T-cell (primary cell): ENCODE measurements at places on chromosomes 4 and X. TPM values are rescaled to one million over a fixed set of nuclear protein-coding genes. Genes with fewer than 3 reads are reported as not detected.

Gene USP17L27
- total RNA-seq, result not detected

Gene MYL5
- 21.2 TPM for total RNA-seq

Gene CT45A3
- total RNA-seq, result not detected

Gene NHS
- total RNA-seq, result not detected

Gene FAT1
- total RNA-seq, result 1.5 TPM

Gene NRK
- total RNA-seq, result not detected

Gene SRPX
- 0.13 TPM for total RNA-seq

Gene ITM2A
- 108 TPM for total RNA-seq

Gene RBMXL3
- total RNA-seq, result not detected

Gene CSAG1
- total RNA-seq, result not detected

Gene GAGE2A
- total RNA-seq, result not detected

- no peaks in the 10 kb centered on the region for H3K4me1 ChIP-seq
- no peak for DNase-seq
- no peak overlapping the region for H3K27ac ChIP-seq
Measured at GRCh38 chr4:54082168-54082567, 17.8 kb upstream of the CHIC2 start.

DNA sequence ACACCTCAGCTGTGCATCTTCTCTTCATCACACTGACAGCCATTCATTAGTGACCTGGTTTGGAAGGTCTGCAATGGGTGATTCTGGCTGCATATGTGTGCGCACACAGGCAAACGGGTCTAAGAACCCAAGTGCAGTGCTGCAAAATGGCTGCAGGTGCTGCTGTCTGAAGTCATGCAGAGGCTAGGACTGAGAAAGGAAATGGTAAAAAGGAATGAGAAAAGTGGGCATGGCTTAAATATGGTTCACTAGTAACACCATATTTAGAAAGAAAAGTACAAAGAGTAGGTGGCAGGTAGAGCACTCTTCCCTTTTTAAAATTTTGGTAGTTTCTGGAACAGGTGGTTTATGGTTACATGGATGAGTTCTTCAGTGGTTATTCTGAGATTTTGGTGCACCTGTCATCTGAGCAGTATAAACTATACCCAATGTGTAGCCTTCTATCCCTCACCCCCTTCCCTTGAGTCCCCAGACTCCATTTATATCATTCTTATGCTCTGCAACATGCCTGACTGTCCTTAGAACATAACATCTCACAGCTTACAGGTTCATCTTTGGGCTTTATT is 78.4 kb downstream of the CCNG2 start:
- H3K27ac ChIP-seq, result no peak overlapping the region
- H3K4me1 ChIP-seq, result no peaks in the 10 kb centered on the region
- H3K36me3 ChIP-seq, result no peaks in the 10 kb centered on the region
- H3K4me3 ChIP-seq, result no peak overlapping the region

DNA sequence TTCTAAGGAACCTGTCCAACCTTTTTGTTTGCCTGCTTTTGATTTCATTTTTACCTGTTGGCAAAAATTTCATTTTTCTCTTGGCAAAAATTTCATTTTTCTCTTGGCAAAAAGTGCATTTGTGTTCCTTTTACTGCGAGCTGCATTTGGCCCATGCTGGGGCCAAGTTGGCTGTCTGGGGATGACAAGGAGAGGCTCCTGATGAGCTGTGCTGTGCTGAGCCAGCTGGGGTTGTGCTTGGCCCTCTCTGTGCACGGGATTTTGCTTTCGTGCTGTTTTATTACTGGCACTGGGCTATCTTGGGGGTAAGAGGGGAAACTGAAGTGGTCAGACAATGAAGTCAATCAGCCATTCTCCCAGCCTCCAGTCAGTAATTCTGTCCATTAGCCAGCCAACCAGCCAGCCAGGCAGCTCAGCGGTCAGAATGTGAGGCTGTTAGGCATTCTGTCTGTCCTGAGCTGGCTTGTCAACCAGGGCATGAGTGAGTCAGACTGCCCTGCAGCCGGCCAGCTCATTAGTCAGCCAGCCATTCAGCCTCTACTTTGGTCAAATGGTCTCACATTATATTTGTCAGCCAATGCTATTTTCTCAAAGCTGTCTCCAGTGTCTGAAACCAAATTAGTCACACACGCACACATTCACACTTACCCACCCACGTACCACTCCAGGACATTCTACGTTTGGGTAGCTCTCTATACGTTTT is 56.9 kb upstream of the PRPS1 start:
- DNase-seq, result no peak
- no peaks in the 10 kb centered on the region for H3K4me1 ChIP-seq
- H3K27ac ChIP-seq, result no peak overlapping the region

DNA sequence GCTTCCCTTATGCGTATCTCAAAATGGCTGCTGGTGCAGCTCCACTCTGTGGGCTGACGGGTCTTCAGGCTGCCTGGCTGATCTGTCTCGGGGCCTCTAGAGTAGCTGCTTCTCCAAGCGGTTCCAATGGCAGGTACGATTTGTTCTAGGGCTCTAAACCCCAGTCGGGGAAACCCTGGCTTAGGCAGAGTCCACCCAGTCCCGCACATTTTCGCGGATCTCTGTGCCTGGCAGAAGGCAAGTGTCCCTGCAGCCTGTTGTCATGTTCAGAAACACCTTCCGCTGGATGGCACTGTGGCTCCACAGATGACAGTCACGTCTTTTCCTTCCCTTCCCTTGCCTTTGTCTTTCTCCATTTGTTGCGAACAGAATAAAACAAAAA is 54.4 kb downstream of the NBDY start:
- H3K4me1 ChIP-seq, result peaks cover 23% of the 10 kb centered on the region
- H3K36me3 ChIP-seq, result no peaks in the 10 kb centered on the region
- no peak for DNase-seq
- no peaks in the 10 kb centered on the region for H3K27me3 ChIP-seq
- H3K4me3 ChIP-seq, result peak overlapping the region; percentile 55

DNA sequence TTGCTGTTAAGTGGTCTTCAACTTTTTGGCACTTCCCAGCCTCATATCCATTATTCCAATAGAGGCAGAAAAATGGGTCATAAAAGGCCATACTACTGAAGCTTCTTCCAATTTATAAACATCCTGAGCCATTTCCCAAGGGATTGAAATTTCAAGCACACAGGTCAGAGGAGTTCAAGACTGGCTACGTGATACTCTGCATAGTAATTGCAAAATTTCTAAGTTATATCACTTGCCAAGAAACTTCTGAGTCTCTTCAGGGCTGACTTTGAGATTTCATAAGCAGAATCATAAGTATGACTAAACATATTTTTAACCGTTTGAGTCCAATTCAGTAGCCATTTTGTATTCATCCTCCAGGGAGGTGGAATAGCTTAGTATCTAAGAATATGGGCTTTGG is 75.6 kb upstream of the RXFP1 start:
- H3K4me3 ChIP-seq, result no peak overlapping the region
- H3K36me3 ChIP-seq, result no peaks in the 10 kb centered on the region
- no peak for DNase-seq
- H3K27me3 ChIP-seq, result no peaks in the 10 kb centered on the region

- H3K27me3 ChIP-seq, result no peaks in the 10 kb centered on the region
- H3K4me1 ChIP-seq, result peaks cover 25% of the 10 kb centered on the region
- H3K36me3 ChIP-seq, result peaks cover 27% of the 10 kb centered on the region
- H3K4me3 ChIP-seq, result no peak overlapping the region
- DNase-seq, result no peak
- H3K27ac ChIP-seq, result no peak overlapping the region
Measured at GRCh38 chr4:76197971-76198410, 15.6 kb downstream of the SCARB2 start.

DNA sequence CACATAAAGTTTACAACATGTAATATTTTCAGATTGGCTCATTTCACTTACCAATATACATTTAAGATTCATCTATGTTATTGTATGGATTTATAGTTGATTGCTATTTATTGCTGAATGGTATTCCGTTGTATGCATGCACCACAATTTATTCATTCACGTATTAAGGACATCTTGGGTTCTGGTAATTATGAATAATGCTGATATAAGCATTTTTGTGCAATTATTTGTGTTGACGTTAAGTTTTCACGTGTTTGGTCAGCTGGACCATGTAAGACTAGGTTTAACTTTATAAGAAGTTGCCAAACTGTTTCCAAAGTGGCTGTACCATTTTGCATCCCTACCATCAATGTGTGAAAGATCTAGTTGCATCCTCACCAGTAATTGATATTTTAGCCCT is 35.1 kb downstream of the MAGEB10 start:
- no peak overlapping the region for H3K27ac ChIP-seq
- no peaks in the 10 kb centered on the region for H3K36me3 ChIP-seq
- no peak overlapping the region for H3K4me3 ChIP-seq
- no peaks in the 10 kb centered on the region for H3K27me3 ChIP-seq
- H3K4me1 ChIP-seq, result no peaks in the 10 kb centered on the region

DNA sequence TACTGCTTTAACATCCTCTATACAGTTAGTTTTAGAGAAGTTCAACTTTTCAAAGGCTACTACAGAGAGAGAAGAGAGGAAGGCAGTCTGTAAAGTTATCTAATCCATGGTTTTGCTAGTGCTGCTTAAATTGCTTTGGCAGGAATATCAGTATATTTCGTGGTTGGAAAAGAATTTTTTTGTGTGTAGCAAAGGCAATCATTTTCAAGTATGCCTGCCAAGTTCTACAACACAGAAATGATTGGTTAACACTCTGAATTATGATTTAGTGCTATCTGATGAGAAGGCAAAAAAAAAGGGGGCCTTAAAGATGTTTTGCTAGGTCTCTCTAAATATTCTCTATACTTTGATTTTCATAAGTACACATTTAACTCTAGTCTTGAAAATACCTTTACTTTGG is 133.1 kb downstream of the JADE1 start:
- DNase-seq, result no peak
- H3K36me3 ChIP-seq, result no peaks in the 10 kb centered on the region
- no peaks in the 10 kb centered on the region for H3K4me1 ChIP-seq
- no peak overlapping the region for H3K27ac ChIP-seq
- no peak overlapping the region for H3K4me3 ChIP-seq

GRCh38 chrX:22686138-22686541 is 313.6 kb upstream of the DDX53 start:
- no peak for DNase-seq
- H3K36me3 ChIP-seq, result no peaks in the 10 kb centered on the region
- H3K4me3 ChIP-seq, result no peak overlapping the region
- H3K27ac ChIP-seq, result no peak overlapping the region
- no peaks in the 10 kb centered on the region for H3K4me1 ChIP-seq

- peaks cover 10% of the 10 kb centered on the region for H3K4me1 ChIP-seq
- H3K27ac ChIP-seq, result no peak overlapping the region
- H3K27me3 ChIP-seq, result peaks cover 2% of the 10 kb centered on the region
- H3K36me3 ChIP-seq, result no peaks in the 10 kb centered on the region
- H3K4me3 ChIP-seq, result no peak overlapping the region
Measured at GRCh38 chr4:2047031-2047660, 12.0 kb upstream of the NAT8L start.

DNA sequence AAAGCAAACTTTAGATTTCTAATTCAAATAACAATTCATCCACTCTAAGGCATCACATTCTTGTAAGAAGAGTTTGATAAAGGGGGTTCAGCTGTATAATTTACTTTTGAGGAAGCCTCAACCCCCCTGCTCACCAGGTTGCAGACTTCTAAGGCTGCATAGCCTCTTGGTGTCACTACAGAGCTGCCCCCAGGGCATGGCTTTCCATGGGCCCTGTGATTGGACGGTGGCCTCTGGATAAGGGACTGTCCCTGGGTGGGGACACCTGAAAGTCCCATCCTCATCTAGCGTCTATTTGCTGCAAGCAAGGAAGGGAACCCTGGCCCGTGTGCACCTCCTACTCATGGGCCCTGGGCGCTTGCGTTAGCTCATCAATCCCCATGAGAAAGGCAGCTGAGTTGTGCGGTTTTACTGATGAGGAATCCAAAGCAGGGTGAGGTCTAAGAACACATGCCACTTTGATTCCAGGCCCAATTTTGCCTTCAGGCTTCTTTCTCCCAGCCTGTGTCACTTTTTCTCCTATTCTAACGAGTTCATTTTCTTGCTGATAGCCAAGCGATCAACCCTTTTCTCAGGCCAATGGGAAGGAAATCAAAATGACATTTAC is 51.8 kb downstream of the SCML1 start:
- H3K4me1 ChIP-seq, result no peaks in the 10 kb centered on the region
- H3K27me3 ChIP-seq, result no peaks in the 10 kb centered on the region
- no peak overlapping the region for H3K27ac ChIP-seq
- no peak for DNase-seq
- no peak overlapping the region for H3K4me3 ChIP-seq

GRCh38 chr4:153553155-153553818 is 87.1 kb downstream of the TMEM131L start:
- H3K27ac ChIP-seq, result no peak overlapping the region
- H3K4me3 ChIP-seq, result no peak overlapping the region
- H3K27me3 ChIP-seq, result no peaks in the 10 kb centered on the region
- peaks cover 7% of the 10 kb centered on the region for H3K4me1 ChIP-seq
- H3K36me3 ChIP-seq, result no peaks in the 10 kb centered on the region

DNA sequence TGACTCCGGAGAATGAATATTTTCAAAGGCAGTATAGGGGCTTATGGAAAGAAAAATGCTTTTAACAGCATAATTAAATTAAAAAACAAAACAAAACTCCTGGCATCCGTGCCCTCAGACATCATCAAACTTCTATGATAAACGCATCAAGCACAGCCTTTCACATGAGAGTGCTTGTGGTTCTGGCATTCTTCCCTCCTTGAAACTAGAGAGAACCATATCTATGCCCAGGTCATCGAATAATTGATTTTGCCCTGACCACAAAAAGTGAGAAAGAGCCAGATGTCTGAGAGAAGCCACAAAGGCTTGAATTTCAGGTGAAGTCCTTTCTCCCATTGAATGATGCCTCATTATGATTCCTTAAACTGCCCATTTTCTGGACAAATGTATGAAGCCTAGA is 286.8 kb downstream of the CBLL2 start:
- H3K27ac ChIP-seq, result no peak overlapping the region
- no peaks in the 10 kb centered on the region for H3K36me3 ChIP-seq
- DNase-seq, result no peak

DNA sequence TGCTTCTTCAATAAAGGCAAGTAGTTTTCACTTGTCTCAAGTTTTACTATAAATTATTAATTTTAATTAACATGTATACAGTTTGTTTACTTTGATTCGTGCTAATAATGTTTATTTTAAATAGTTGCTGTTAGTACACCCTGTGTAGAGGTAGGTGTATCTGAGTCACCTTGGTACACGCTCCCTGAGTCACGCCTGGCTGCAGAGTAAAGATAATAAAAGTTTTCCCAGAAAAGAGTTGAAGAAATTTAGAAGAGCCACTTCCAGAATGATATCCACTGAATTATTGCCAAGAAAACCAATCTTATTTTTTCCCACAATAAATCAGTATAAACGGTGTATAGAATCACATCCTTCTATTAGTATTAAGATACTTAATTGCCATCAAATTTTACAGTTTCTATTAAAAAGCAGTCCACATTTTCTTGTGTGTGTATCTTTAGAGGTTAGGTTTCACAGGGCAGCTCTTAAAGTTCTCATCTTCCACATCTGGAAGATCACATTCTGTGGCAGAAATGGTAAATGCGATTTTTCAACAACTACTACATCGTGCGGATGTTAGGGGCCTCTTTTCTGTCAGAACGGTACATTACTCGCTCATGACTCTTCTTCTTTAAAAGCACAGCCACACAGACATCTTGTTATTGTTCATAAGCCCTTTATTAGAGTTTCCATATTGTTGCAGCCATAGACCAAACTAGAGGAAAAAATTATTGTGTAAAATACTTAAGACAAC is 55.4 kb downstream of the HADH start:
- DNase-seq, result no peak
- H3K36me3 ChIP-seq, result peaks cover 11% of the 10 kb centered on the region
- no peaks in the 10 kb centered on the region for H3K27me3 ChIP-seq
- no peak overlapping the region for H3K4me3 ChIP-seq
